ENCODE measurements at places on chromosomes 16 and 17. TPM values are rescaled to one million over a fixed set of nuclear protein-coding genes. Genes with fewer than 3 reads are reported as not detected.

GRCh38 chr16:81939164-81940056 lies 71.9 kb downstream of the SDR42E1 start:
- no peak overlapping the region for H3K27ac ChIP-seq
- H3K4me3 ChIP-seq, result no peak overlapping the region
- H3K27me3 ChIP-seq, result peaks cover 39% of the 10 kb centered on the region
- no peaks in the 10 kb centered on the region for H3K4me1 ChIP-seq

GRCh38 chr17:4001048-4001590 lies 36.9 kb upstream of the ATP2A3 start:
- peaks cover 25% of the 10 kb centered on the region for H3K4me1 ChIP-seq
- no peaks in the 10 kb centered on the region for H3K27me3 ChIP-seq
- H3K4me3 ChIP-seq, result no peak overlapping the region
- DNase-seq, result no peak
- H3K27ac ChIP-seq, result no peak overlapping the region
- H3K36me3 ChIP-seq, result peaks cover 8% of the 10 kb centered on the region

Gene ACSM5
- not detected for total RNA-seq

Gene DHX8
- total RNA-seq, result 42.5 TPM

DNA sequence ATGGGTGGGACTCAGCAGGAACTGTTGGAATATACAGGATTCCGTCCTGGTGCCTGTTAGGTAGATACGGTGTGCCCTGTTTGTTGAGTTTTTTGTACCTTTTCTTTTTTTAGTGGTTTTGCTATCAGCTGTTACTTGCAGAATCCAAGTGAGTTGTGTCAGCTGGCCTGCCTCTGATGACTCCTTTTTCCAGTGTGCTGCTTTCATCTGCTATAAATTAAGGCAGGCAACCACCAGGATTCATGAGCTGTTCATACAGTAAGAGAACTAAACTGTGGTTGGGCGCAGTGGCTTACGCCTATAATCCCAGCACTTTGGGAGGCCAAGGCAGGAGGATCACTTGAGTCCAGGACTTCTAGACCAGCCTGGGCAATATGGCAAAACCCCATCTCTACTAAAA lies 79.9 kb downstream of the WNT3 start:
- H3K36me3 ChIP-seq, result peaks cover 4% of the 10 kb centered on the region
- no peak for DNase-seq
- H3K27me3 ChIP-seq, result no peaks in the 10 kb centered on the region
- H3K4me3 ChIP-seq, result no peak overlapping the region
- peaks cover 15% of the 10 kb centered on the region for H3K4me1 ChIP-seq
- H3K27ac ChIP-seq, result no peak overlapping the region

GRCh38 chr17:62676952-62677596 lies 49.6 kb downstream of the MRC2 start:
- no peak overlapping the region for H3K27ac ChIP-seq
- no peak for DNase-seq
- peaks cover 58% of the 10 kb centered on the region for H3K4me1 ChIP-seq
- no peak overlapping the region for H3K4me3 ChIP-seq
- H3K36me3 ChIP-seq, result no peaks in the 10 kb centered on the region

- no peak overlapping the region for H3K27ac ChIP-seq
- H3K36me3 ChIP-seq, result peaks cover 69% of the 10 kb centered on the region
- peaks cover 9% of the 10 kb centered on the region for H3K4me1 ChIP-seq
- DNase-seq, result peak; percentile 78
- H3K27me3 ChIP-seq, result no peaks in the 10 kb centered on the region
Measured at GRCh38 chr16:4261557-4262172, 11.2 kb downstream of the TFAP4 start.

Gene METTL16
- 30.5 TPM for total RNA-seq

Gene CDRT4
- total RNA-seq, result 3.1 TPM

DNA sequence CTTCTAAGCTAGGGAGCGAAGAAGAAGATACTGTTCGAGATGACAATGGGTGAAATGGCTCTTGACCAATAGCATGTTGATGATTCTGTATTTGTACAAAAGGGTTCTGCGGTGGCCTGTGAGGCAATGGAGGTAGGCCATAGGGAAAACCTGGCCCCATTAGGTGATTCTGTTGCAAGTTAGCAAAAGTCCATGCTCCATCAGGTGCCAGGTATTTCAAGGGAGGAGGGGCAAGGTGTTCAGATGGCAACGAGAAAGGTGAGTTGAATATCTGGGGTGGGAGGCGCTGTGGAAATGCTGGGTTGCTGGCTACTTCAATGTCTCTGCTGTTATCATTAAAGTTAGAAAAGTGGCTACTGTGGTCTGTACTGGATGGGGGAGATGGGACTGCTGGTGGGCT lies 62.8 kb downstream of the CACNG1 start:
- H3K4me3 ChIP-seq, result no peak overlapping the region
- no peak overlapping the region for H3K27ac ChIP-seq

Gene RND2
- total RNA-seq, result 1.8 TPM
